ENCODE measurements at places on chromosomes 7 and 10. TPM values are rescaled to one million over a fixed set of nuclear protein-coding genes. Genes with fewer than 3 reads are reported as not detected.

HOGA1 gene
- 15.6 TPM for total RNA-seq

SPDYE2B gene
- total RNA-seq = not detected

CNNM2 gene
- total RNA-seq = 3.0 TPM

BCL7B gene
- 71.5 TPM for total RNA-seq

CLDN12 gene
- total RNA-seq = 34.1 TPM

CDK1 gene
- 4.1 TPM for total RNA-seq

TMEM229A gene
- total RNA-seq = not detected

IFIT1B gene
- total RNA-seq = not detected

VGF gene
- not detected for total RNA-seq

NYAP1 gene
- 0.54 TPM for total RNA-seq

CALML3 gene
- not detected for total RNA-seq

PTF1A gene
- not detected for total RNA-seq

TBX20 gene
- 138 TPM for total RNA-seq

GNGT1 gene
- total RNA-seq = not detected

LRRC18 gene
- total RNA-seq = not detected

PLAU gene
- 8.5 TPM for total RNA-seq

AZGP1 gene
- total RNA-seq = 94.1 TPM

- peak; percentile 75 for DNase-seq
Measured at GRCh38 chr7:151518105-151518946, 1.4 kb downstream of the RHEB start.

GRCh38 chr10:130808243-130808642 lies 503.3 kb downstream of the TCERG1L start:
- no peak for DNase-seq

DNA sequence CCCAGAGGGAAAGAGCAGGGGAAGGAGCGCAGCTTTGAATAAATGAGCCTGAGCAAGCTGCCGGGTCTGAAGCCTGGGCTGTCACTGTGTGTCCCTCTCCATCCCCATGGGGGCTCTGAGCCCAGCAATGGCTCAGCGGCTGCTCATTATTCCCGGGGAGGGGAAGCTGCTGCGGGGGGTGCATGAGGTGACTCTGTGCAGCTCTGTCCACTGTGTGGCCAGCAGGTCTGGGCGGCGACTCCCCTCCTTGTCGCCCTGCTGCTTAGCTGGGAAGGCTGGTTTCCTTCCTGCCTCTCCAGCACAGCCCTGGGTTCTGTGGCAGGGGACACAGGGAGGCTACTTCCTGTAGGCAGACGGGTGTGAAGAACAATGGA lies 234.2 kb downstream of the PRPF18 start:
- DNase-seq = no peak

DNA sequence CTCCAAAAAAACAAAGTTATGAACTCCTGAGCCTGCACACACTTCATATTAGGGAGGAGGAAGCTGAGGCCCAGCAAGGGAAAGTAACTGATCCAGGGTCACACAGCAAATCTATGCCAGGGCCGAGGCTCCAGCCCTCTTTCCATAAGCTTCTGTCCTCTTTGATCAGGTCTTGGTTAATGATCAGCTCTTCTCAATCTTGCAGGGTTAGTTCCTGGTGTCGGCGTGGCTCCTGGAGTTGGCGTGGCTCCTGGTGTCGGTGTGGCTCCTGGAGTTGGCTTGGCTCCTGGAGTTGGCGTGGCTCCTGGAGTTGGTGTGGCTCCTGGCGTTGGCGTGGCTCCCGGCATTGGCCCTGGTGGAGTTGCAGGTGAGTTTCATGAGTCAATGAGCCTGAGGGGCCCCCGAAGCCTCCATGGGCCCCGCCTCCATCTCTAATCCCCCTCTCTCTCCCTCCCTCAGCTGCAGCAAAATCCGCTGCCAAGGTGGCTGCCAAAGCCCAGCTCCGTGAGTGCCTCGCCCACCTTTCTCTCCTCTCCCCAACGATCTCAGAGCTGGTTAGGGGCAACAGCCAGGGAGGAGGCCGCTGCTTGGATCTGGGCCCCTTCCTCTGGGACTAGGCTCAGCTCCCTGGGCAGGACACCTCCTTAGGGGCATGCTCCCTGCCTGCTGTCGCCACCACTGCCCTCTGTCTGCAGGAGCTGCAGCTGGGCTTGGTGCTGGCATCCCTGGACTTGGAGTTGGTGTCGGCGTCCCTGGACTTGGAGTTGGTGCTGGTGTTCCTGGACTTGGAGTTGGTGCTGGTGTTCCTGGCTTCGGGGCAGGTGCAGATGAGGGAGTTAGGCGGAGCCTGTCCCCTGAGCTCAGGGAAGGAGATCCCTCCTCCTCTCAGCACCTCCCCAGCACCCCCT lies 23.7 kb upstream of the LIMK1 start:
- DNase-seq = peak; percentile 69

GRCh38 chr7:53398566-53398965 lies 363.1 kb downstream of the POM121L12 start:
- no peak for DNase-seq

- DNase-seq = no peak
Measured at GRCh38 chr7:132226046-132226956, 350.0 kb downstream of the PLXNA4 start.

- no peak for DNase-seq
Measured at GRCh38 chr7:69736126-69736810, 138.0 kb downstream of the AUTS2 start.

GRCh38 chr10:95693071-95693667 lies 558 bp downstream of the TCTN3 start:
- no peak for DNase-seq

DNA sequence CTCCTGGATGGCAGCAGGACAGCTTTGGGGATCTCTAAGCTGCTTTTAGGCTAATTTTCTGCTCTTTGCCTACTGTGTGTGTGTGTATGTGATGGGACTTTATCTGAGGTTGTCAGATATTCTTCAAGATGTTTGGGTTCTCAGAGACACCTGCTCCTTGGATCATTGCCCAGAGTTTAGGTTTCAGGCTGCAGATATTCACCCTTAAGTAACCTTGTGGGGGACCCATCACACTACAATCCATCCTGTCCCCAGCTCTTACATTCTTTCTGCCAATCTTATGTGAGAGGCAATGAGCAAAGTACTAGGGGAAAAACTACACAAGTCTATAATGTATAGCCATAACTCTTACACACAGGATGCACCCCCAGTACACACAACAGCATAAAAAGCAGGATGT lies 263.0 kb upstream of the ZWINT start:
- no peak for DNase-seq

DNA sequence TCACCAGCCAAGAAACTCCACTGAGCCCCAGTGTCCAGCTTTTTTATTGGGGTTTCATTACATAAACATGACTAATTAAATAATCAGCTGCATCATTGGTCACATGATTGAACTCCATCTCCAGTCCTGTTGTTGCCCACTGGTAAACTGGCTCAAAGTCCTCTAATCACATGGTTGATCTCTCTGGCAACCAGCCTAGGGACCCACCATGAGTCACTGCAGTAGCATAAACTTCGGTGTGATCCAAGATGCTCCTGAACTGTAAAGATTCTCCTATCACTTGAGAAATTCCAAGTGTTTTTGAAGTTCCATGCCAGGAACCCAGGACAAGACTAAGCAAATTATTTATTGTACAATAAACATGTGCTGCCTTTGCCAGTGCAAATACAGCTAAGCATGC lies 130.4 kb upstream of the AUTS2 start:
- no peak for DNase-seq

DNA sequence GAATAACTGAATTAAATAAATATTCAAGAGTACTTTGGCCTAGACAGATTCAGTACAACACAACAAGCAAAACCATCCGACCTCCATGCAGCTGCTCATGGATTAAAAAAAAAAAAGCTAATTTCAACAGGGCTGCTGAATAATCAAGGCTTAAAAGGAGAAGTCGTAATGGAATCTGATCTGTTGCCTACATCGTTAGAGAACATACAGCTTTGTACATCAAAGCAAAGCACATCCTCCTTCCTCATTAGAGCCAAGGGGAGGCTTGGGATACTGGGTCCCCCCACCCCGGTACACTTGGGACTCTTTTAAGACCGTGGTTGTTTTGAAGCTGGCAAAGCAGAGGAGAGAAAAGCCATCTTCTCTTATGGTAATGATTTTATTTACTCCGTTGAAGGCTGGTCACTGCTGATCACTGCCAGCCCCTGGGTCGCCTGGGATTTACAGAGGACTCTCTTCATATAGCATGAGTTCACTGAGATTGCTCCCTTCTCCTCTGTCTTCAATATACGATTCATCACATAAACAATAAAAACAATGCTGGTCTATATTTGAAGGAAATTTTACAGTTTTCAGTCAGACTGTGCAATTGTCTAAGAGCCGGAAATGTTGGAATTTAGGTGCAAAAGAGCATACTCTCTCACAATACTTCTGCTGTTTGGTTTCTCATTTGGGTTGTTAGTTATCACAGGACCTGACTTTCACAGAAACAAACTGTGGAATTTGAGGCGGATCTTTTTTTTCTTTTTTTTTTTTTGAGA lies 148.8 kb downstream of the FAM107B start:
- no peak for DNase-seq

DNA sequence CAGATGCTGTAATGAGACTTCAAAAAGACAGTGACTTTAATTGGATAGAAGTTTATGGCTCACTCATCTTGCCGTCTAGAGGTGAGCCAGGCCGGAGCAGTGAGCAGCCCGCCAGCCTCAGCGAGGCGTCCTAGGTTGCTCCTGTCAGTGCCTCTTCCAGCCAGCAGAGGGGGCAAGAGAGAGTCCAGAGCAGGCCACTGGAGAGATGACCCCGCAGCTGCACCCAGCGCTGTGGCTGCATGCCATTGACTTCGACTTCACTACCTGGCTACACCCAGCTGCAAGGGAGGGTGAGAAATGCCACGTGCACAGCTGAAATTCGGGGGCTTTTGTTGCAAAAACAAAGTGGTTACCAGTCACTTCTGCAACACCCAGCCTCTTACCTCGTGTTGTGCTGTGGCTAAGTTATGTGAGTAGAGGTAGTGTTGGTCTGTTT lies 26.5 kb downstream of the NUB1 start:
- DNase-seq = peak; percentile 88

DNA sequence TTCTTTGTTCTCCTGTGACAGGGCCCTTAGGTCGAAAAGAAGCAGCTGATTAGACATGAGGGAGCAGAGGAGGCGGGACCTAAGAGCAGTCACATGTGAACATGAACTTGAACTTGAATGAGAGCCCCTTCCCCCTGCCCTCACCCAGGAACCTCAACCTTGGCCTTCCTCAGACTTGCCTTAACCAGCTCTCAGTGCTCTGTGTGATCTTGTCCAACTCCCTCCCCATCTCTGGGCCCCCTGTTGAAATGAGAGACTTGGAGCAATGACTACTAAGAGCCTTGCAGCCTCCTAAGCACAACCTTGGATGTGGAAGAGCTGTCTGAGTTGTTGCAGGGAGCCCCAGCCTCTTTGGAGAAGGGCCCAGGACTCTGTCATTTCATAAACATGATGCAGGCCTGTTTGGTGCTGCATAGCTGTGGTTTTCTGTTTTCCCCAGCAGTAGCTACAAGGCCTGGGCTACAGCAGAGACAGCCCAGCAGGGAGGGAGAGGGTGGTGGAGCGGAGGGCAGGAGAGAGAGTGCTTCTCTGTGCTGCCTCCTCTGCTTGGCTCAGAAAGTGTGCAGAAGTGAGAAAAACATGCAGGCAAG lies 123.9 kb upstream of the ZMIZ1 start:
- DNase-seq = no peak

DNA sequence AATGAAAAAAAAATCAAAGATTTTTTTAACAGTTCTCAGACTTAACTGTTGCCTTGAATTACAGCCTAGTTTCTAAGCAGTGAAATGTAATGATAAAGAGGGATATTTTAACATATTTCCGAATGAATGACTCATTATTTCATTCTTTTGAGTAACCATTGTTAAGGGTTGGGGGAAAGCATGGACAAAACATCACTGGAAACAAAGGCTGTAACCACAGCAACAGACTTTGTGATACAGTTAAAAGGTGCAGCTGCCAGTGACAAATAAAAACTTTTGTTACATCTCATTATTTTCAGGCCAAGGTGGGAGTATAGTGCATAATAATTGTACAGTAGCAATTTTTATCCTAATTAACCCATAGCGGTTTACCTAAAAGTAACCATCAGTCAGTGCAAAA lies 172.6 kb downstream of the LRRTM3 start:
- DNase-seq = no peak

- no peak for DNase-seq
Measured at GRCh38 chr10:33706191-33706590, 371.7 kb upstream of the NRP1 start.

DNA sequence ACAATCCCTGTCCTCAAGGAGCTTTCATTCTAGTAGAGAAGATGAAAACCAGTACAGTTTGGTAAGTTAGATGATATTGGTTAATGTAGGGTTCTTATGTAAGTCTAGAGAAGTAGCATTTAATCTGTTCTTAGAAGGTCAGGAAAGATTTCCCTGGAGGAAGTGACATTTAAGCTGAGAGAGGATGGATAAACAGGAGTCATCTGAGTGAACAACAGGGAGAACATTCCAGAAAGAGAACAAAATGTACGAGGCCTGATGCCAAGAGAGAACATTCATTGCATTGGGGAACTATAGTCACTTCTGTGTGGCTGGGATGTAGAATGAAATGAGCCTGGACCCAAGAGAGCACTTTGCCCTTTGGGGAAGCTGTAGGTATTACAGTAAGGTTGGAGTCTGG lies 88.0 kb downstream of the CFTR start:
- DNase-seq = no peak

- DNase-seq = no peak
Measured at GRCh38 chr7:87316097-87316700, 29.3 kb upstream of the CROT start.

GRCh38 chr10:92822060-92822634 lies 26.2 kb upstream of the EXOC6 start:
- DNase-seq = no peak

DNA sequence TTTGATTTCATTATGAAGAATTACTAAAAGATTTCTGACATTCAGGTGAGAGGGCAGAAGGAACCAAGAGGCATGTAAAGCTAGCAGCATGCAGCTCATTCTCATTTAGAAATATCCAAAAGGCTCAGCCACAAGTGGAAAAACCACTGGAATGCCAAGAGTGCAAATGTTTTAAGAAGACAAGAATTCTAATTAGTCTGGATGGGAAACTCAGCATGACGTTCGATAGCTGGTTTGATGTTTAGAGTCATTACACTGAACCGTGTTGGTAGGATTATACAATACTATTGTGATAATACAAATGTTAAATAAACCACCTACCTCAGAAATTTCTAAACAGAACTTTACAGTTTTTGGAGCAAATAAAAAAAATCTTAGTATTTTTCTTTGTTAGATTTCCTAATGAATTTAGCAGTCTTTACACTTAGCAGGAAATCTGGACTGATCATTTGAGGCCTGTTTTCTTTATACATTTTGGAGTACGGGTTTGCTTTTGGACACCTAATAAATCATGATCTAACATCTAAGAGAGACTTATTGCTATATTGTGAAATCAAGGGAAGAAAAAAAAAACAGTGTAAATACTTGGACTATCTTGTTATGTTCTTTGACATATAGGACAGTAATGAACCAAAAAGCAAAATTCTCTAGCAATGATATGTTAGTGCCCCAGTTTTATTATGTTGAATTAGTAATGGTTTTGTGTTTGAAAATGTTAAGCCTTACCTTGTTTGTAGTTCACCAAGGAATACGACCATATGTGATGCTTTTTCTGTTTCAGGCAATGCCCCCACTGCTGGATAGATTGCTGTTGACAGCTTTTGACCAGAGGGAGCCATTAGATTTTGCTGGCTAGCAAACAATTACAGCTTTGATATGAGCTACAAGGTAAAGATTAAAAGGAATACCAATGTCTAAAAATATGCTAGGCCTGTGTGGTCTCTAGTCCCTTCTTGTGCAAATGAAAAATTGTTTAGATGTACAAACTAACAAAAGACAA lies 354.1 kb upstream of the SEMA3A start:
- DNase-seq = no peak

- peak; percentile 9 for DNase-seq
Measured at GRCh38 chr10:132383101-132383500, 13.9 kb upstream of the PWWP2B start.

- DNase-seq = no peak
Measured at GRCh38 chr7:31102151-31102972, 50.3 kb downstream of the ADCYAP1R1 start.
